ENCODE measurements at places on chromosomes 13 and 19.

DNA sequence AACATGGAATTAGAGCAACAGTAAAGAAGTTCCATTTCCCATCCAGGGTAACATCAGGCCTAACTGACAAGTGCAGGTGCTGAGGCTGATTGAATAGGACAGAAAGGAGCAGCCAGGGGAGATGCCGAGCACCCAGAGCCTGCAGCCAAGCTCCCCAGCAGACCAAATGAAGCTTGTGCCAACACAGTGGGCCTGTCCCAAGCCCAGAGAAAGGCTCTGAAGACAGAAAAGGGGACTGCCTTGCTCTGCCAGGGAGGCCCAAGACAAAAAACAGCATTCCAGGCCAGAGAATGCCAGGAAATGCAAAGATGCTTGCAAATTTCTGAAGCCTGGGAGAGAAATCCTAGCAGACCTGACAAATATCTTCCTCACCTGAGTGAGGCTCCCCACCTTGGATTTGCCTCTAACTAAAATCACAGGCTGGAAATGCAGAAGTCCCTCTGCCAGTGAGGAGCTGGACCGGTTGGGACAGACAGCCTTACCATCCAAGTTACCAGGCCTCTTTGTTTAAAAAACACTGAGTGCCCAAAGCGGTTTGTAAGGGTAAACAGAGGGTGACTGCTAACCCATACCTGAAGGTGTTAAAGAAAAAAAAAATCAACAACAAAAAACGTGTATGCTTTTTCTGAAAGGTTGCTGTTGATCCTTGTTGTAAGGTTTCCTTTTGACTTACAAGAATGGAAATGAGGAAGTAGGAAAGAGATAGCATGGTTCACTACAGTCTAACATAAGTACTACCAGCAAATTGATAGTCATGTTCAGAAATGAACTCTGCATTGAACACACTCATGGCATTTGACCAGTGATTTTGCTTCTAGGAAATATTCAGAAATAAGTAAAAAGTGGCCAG is 11.8 kb upstream of the HMGB1 start:
- peak; percentile 42 for DNase-seq

DNA sequence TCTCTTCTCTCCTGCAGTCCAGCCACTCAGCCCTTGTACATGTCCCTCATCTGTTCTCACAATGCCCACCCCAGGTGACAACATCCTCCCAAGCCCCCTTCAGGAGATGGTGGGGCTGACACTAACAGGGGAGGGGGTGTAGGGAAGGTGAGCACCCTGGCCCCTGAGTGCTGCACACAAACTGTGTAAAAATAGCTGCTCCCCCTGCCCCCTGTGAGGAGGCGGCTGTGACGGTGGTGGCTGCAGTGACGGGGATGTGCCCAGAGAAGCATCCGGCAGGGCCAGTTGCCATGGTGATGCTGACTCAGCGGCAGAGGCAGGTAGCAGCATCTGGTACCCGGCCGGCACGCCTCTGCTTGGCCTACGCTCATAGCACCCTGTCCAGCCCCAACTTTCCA is 13.0 kb upstream of the JUND start:
- DNase-seq: no peak

- no peak for DNase-seq
Observed at GRCh38 chr19:54959840-54960239, 6.3 kb upstream of the NLRP2 start.

DNA sequence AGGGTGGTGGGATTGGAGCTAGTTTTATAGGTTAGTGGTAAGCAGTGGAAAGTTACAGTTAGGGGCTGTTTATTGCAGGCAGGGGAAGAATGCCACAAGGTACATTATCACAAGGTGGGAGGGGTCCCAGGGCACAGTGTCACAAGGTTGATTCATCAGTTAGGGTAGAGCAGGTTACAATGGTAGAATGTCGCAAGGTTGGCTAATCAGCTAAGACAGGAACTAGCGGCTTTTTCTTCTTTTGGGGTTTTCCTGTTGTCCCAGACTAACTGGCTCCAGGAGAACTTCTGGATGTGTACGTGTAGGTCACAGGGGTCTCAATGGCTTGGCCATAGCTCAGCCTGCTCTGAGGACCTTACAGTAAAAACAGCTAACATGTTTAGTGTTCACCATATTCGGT is 1221.1 kb downstream of the SLITRK1 start:
- no peak for DNase-seq

DNA sequence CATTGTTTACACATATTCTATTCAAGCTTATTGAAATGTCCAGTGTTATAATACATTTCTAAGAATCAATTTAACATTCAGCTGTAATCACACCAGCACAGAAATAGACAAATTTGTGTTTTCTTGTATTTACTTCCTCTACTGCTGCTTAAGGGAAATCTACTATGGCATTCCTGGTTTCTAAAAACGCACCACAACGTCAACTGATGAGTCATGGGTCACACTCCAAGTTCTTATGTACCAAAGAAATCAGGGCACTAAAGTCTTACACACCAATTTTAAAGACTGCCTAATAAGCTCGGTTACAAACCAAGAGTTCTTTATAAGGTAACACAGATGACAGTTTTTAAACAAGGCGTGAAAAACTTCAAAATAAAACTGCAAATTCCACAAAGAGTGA is 13.2 kb downstream of the LNX2 start:
- DNase-seq: peak; percentile 83

DNA sequence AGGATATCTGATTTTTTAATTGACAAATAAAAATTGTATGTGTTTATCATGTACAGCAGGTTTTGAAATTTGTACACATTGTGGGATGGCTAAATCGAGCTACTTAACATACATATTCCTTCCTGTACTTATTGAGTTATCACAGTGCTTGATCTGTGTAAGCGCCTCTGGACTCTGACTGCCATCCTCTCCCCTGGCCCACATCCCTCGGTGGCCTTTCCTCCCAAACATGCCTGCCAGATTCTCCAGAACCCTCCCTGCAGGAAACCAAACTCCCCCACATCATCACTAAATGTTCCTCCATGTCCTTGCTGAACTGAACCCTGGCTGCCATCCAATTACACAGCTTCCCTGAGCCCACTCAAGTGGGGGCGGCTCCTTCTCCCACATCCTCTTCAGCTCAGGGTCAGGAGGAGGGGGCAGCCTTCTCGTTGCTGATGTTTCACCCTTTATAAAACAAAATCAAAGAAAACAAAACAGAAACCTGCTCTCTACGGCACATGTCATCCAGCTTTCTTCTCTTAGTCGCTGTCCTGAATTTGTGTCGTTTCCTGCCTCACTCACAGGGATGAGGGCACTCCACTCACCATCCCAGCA is 97.1 kb upstream of the SPATA13 start:
- peak; percentile 60 for DNase-seq

GRCh38 chr13:66482836-66483235 is 747.3 kb downstream of the PCDH9 start:
- no peak for DNase-seq

DNA sequence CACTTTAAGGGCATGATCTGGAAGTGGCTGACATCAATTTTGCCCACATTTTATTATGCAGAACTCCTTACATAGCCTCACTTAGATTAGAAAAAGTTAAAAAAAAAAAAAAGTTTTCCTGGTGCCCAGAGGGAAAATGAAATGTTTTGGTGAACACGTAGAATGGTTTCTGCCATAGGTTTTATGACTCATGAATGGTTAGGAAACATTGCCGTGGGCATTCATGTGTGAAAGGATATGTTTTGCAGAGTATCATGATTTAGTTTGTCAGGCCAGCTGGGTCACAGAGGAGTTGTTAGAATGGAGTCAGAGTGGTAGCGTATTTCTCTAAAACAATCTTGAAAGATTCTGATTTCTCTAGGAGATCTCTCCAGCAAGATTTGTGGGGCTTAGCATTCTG is 133.8 kb downstream of the MRPL57 start:
- DNase-seq: no peak

- DNase-seq: no peak
Observed at GRCh38 chr13:93794197-93794885, 567.7 kb downstream of the GPC6 start.

GRCh38 chr13:23183292-23183691 is 2.5 kb downstream of the SGCG start:
- no peak for DNase-seq

DNA sequence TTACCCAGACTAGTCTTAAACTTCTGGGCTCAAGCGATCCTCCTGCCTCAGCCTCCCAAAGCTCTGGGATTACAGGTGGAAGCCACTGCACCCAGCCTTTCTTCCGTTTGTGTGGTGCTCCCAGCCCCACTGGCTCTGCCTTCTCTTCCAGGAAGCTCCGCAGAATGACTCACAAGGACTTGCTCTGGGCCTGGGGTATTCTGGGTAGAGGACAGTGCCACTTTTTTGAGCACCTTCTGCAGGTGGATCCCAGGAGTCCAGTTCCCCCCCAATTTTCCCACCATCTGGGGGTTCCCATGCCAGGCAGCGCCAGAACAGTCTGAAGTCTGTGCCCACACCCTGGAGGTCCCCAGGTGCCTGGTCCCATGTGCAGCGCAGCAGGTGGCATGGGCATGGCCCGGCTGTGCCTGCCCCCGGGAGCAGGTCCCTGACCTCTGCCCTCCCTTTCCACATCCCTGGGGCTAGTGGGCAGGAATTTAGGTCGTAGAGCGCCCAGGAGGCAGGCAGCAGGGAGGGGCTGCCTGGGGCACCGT is 1.6 kb downstream of the REEP6 start:
- no peak for DNase-seq

DNA sequence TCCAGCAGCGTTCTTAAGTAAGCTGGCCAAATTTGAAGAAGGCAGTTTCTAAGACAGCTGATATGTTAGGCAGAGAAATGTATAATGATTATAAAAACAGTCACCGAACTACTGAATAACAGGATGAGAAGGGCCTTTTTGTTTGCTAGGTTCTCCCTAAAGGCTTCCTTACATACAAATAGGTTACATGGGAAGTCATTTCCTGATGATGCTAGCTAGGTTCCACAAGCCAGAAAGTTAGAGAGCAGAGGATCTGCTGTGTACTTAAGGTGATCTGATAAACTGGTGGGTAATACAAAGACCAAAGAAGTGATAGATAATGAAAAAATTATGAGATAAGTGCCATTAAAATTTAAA is 139.7 kb downstream of the VWA8 start:
- no peak for DNase-seq

GRCh38 chr13:66313413-66313812 is 916.7 kb downstream of the PCDH9 start:
- no peak for DNase-seq

GRCh38 chr13:99405966-99406365 is 95.3 kb upstream of the TM9SF2 start:
- DNase-seq: no peak

DNA sequence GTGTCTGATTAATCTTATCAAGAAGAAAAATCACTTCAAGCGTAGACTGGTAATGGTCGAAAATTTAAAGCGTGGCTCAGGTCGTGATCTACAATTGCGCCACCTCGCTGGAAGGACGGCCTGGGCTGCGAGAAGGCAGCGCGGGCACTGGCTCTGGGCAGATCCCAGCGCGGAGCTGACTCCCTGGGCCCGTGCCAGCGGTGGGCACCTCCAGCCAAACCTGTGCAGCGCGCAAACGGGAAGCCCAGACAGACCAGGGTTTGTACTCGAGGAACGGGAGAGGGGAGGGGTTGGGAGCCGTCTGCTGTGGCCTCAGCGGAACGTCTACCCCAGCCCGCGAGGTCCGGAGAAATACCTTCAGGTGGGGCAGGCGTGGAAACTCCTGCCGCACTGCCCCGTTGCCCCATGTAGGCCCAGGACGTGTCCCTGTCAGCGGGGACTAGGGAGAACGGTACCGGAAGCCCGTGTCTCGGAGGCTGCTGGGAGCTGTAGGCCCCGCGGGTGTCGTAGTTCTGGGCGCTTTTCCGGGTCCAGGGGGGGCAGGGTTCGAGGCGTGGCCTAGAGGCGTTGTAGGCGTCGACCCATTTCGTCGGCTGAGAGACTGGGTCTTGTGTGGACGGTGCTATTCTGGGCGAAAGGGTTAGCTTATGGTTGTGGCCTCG is 21.1 kb downstream of the ZNF274 start:
- no peak for DNase-seq

- DNase-seq: no peak
Observed at GRCh38 chr13:86569974-86570373, 770.8 kb upstream of the SLITRK6 start.

DNA sequence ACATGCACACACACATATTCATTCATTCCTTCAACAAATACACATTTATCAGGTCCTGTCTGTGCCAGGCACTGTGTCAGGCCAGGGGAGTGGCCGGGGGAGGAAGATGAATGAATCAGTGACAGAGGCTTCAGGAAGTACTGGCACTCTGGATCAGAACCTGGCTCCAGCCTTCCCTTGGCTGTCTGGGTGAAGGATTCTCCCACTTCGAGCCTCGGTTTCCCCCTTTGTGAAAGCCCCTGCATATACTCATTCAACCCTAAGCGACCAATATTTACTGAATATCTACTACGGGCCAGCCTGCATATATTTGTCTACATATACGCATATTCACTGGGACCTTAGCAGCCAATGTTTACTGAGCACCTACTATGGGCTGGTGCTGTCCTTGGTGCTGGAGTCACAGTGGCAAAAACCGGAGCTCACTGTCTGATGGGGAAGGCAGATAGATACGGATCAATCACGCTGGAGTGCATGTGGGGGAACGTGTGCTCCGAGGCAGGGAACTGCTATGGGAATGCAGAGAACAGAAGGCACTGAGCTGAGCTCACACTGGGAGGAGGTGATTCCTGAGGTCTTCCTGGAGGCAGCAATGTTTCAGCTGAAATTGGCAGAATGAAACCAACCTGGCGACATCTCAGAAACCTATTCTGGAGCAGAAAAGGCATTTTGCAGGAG is 636 bp upstream of the ZNF579 start:
- no peak for DNase-seq

- peak; percentile 51 for DNase-seq
Observed at GRCh38 chr19:39474139-39474620, 6.5 kb upstream of the TIMM50 start.

DNA sequence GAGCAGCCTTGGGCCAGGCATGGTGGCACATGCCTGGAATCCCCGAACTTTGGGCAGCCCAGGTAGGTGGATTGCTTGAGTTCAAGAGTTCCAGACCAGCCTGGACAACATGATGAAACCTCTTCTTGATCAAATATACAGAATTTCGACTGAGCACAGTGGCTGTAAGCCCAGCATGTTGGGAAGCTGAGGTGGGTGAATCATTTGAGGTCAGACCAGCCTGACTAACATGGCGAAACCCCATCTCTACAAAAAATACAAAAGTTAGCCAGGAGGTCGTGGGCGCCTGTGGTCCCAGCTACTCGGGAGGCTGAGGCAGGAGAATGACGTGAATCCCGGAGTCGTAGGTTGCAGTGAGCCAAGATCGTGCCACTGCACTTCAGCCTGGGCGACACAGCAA is 8.0 kb upstream of the NLRP7 start:
- peak; percentile 33 for DNase-seq

- no peak for DNase-seq
Observed at GRCh38 chr13:98451676-98452470, 125.0 kb downstream of the STK24 start.

GRCh38 chr19:993831-994393 is 6.3 kb upstream of the GRIN3B start:
- DNase-seq: no peak
